Kidney tubule cell (primary cell): ENCODE measurements at places on chromosomes 7 and 10.

GRCh38 chr7:76069238-76069638 lies 21.3 kb downstream of the MDH2 start:
- peak; percentile 94 for DNase-seq

GRCh38 chr7:115024276-115024675 lies 102.4 kb downstream of the MDFIC start:
- no peak for DNase-seq

DNA sequence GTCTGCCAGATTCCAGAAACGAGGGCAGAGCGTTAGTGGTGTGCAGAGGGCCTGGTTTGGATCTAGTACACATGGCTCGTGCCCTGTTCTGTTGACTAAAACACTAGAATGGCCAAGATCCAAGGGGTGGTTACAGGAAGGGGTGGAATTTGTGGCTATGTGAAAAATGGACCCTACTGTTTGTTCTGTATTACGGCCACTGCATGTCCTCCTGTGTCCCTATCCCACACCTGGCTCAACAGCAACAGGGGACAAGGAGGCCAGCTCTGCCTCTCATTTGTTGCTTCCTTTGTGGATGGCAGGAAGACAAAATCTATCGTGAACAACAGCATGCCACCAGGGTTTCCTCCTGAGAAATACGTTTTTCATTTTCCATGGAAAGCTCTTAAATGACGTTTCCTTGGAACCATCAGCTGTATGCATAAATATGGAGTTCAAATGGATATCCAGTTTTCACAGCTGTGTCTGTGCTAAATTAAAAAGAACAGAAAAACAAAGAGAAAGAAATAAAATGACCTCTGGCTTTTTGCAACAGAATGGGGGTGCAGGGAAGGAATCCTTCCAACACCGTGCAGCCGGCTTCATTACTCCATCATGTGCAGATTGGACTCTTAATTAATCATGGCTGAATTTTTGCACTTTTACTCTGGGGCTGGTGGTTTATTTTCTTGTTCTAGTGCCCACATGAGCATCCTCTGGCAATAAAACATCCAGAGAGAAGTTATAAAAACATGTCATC lies 318.9 kb downstream of the CXCL12 start:
- DNase-seq: no peak

- no peak for DNase-seq
Measured at GRCh38 chr7:43462836-43463235, 120.1 kb upstream of the STK17A start.

DNA sequence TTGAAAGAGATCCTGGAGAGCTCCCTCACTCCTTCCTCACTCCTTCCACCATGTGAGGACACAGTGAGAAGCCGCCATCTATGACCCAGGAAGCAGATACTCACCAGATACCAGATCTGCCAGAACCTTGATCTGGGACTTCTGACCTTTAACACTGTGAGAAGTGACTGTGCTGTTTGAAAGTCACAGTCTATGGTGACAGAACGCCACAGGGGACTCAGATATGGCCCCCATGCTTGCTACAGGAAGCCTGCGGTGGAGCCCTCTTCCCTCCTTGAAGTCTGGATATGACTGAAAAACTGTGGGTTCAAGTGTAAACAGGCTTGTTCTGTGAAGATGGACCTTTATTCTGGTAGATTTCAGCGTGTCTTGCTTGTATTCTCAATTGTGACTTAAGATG lies 297.8 kb downstream of the KLF6 start:
- no peak for DNase-seq

GRCh38 chr7:143394777-143395176 lies 13.6 kb downstream of the ZYX start:
- DNase-seq: no peak

- DNase-seq: peak; percentile 71
Measured at GRCh38 chr7:28179120-28180030, 1.2 kb downstream of the JAZF1 start.

GRCh38 chr10:116143673-116144222 lies 129.3 kb downstream of the GFRA1 start:
- DNase-seq: no peak

GRCh38 chr7:103793614-103794013 lies 195.8 kb downstream of the RELN start:
- DNase-seq: no peak

DNA sequence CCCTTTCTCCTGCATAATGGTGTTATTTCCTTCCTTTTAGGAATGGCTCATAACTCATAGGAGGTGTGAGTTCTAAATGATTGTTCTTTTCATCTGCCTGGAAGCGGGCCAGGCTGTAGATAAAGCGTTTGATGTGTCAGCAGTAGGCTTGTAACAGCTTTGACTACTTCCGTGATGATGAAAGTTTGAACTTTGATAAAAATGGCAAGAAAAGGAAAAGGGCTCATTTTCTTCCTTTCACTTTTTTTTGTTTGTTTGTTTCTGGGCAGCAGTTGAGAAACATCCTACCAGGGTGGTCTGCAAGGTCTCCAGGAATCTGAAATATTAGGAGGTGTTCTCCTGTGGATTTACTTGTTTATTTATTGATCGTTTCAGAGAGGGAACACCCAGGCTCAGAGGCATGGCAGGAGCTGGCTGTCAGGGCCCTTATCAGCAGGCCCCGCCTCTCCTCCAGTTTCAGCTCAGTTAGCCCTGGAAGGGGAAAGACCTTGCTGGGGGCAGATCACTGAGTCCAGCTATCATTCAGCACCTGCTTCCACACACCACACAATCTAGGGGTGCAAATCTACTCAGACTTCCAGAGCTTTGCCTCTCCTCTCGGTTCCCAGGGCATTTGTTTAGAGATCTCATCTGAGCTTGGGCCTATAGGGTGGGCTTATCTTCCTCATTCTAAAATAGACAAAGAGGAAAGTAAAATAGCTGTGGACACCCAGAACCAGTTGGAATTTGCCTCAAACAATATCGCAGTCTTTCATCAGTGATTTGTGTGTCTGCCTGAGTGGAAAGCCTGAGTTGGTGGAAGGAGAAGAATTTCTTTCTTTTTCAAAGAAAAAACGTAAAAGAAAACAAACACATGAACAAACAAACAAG lies 130.9 kb downstream of the BMPER start:
- DNase-seq: peak; percentile 25

DNA sequence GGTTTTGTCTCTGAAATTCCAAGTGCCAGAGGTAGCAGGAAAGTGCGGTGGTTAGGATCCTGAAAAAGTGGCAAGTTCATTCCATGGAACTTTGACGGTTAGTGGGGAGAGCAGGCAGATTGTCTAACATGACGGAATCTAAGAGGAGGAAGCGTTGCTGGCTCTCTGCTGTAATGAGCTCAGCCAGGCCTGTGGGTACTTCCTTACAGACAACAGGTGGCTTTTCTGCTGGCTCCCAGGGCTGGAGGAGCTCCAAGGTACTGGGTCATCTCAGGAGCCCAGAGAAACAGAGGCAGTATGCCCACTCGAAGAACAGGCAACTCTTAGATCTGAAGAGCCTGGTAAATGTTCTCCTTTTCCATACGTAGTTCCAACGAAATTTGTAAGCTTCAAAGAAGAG lies 3.1 kb upstream of the AIFM2 start:
- no peak for DNase-seq

DNA sequence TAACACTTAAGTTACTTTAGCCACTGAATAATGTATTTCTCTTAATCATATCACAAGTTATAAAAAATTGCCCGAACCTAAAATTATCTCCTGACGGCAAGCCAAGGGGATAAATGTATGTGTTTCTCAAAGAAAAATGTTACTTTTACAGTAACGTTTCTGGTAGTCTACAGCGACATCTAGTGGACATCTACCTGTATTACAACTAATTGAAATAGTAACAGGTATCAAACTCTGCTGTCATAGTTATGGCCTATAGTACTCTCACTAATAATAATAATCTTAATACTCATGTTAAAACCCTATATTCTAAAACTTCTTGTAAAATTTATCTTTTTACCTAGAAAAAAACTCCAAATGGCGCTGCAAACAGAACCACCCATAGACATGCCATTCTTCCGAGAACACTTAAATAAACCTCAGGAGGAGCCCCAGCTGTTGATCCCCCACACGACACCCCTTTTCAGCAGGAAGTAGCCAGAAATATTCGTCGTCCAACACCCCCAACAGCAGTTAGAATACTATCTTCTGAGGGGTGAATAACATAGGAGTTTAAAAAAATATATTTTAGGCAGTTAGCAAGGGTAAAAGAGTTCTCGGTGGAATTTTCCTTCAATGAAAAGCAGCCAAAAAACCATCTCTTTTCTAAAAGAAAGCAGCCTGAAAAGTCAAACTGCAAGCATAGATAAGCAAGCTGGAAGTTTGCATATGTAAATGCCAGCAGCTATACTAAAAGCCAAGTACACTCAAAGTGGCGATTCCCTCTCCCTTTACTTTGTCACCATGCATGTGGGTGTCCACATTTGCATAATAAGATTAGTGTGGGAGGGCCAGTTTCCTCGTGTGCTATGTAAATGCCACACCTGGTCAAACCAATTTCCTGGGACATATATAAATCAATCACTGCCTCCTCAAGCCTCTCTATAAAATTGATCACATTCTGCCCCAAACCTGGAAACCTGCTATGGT lies 40.5 kb upstream of the ZNF107 start:
- peak; percentile 28 for DNase-seq

GRCh38 chr7:79453558-79454360 lies at the start of gene MAGI2:
Gene MAGI2, minus strand, starts transcription at chr7:79453667. Its CDS starts 347 bp downstream, at chr7:79453320.
- DNase-seq: peak; percentile 75

GRCh38 chr10:12547301-12547771 lies 198.0 kb downstream of the CAMK1D start:
- DNase-seq: no peak

GRCh38 chr10:4691776-4692175 lies 134.2 kb upstream of the AKR1E2 start:
- peak; percentile 57 for DNase-seq

DNA sequence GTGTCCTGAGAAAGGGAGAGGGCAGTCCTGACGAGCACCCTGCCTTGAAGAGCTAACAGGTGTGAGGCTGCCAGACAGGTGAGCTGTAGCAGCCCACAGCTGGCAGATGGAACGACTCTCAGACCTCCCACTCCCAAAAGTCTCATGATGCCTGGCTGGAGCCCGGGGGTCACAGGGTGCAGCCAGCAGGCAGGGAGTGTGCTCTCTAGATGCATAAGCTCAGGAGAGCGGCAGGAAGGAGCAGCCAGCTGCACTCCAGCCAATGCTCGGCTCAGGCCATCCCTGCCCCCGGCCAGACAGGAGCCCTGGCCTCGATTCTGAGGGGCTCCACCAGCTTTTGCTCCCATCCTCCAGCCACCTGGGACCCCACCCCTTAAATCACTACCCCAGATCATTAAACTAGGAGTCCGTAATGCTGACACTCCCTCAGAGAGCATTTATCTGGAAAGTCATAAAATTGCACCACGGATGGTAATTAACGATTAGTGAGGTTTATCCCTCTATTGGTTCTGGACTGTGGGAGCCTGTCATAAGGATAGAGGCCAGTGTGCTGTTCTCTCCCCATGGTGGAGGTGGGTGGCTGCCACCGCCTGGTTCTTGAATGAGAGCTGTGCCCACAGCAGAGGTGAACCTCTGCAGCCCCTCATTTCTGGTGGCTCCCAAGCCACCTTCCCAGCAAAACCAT lies 63.5 kb upstream of the ZMIZ1 start:
- DNase-seq: no peak

- DNase-seq: no peak
Measured at GRCh38 chr7:145735061-145735460, 381.5 kb upstream of the CNTNAP2 start.

DNA sequence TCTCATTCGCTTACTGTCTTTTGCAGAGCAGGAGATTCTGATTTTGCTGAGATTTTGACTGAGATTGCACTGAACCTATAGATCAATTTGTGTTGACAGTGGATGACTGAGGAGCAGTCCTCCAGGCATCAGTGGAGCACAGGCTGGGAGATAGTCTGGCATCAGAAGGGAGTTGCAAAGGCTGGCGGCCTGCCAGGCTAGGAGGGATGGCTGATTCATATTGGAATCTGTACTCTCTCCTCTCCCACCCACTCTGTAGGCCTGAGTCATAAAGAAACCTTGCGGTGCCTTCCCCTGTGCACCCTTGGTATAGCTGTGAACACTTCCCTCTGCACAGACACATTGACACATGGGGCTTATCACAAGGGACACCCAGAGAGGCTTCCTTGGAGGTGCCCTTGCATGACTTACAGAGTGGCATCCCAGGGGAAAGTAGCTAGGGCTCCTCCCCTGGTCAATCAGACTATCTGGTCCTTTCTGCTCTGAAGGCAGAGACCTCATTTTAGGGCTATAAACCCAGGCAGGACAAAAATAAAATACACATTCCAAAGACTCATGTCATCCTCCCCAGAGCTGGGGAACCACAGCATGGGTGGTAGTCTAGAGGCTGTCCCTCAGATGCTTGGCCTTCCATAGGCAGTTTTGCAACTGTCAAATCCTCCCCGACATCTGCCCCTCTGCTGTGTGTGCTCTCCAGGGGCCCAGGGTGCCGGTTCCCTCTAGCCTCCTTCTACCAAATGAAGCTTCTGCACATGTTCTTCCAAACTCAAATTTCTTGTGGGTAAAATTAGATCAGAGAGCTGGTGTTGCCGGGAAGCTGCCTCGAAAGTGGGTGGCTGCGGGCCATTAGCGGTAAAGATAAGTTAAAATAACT lies 37.4 kb upstream of the EEPD1 start:
- DNase-seq: peak; percentile 99

DNA sequence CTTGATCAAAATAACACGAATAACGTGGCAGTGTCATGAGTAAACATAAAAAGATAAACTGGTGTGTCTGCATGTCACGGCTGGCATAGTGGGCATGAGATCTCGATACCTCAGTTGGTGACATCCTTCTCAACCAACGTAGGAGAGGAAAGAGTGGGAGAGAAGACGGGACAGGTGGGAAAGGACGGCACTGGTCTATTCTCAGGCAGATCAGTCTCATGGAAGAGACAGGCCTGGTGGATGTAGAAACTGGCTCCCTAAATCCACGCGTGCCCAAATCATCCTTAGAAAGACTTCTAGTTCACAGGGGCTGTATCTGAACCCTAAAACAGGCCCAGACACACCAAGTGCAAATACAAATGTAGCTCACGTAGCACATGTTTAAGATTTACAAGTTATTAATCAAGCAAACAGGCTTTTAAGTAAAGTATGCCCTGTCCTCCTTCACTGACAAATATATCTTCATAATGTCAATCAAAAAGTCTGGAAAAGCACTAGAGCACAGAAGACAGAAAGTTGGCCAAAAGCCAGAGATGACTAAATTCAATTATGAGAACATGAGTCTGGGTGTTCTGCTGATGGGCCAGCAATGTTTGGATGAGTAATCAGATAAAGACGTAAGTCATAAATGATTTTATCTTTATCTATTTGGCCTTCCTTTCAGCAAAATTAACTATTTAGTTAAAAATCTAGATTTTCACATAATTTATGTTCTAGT lies 56.3 kb downstream of the SFMBT2 start:
- DNase-seq: peak; percentile 80

GRCh38 chr7:5445981-5446594 lies 22.5 kb upstream of the TNRC18 start:
- DNase-seq: no peak

DNA sequence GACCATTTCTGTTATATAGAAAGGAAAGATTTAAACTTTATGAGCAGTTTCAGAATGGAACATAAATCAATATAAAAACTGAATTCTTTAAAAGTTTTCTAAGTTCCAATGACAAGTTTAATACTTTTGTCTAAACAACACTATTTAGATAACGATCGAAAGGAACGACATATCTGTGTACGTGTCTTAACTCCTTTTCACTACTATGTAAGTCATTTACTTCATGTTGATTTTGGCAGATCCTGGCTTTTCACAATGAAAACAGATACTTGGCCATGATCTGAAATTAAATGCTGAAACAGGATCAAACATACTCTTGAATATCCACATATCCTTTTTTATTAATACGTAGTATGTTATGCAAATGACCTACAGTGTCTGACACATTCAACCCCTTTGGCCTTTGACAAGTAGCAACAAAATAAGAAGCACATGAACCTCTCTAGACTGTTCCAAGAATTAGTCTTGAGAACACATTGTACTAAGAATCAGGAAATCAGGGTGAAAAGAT lies 41.9 kb downstream of the RNLS start:
- DNase-seq: no peak

GRCh38 chr7:42952328-42952727 lies 20.2 kb downstream of the MRPL32 start:
- no peak for DNase-seq
